ENCODE measurements at places on chromosomes 12 and 14.
A peak's percentile ranks its signal among the peaks of the same experiment; 100 is the strongest.

DNA sequence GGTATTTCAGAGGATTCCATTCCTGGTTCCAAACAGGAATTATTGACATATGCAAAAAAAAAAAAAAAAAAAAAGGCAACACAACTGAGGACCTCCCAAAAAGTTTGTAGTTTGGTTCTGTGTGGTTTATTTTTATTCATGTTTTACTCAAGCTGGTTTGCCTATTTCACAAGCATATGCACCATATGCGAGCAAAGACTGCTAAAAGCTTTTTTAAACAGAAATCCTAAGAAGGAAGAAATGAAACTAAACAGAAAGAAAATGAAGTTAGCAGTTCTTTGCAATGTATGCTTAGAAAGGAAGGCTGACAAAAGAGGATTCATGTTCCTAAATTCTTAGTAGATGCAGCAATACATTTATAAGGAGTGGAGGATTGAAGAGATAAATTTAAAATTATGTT, 487.6 kb upstream of the FLRT2 start:
- no peak for DNase-seq

DNA sequence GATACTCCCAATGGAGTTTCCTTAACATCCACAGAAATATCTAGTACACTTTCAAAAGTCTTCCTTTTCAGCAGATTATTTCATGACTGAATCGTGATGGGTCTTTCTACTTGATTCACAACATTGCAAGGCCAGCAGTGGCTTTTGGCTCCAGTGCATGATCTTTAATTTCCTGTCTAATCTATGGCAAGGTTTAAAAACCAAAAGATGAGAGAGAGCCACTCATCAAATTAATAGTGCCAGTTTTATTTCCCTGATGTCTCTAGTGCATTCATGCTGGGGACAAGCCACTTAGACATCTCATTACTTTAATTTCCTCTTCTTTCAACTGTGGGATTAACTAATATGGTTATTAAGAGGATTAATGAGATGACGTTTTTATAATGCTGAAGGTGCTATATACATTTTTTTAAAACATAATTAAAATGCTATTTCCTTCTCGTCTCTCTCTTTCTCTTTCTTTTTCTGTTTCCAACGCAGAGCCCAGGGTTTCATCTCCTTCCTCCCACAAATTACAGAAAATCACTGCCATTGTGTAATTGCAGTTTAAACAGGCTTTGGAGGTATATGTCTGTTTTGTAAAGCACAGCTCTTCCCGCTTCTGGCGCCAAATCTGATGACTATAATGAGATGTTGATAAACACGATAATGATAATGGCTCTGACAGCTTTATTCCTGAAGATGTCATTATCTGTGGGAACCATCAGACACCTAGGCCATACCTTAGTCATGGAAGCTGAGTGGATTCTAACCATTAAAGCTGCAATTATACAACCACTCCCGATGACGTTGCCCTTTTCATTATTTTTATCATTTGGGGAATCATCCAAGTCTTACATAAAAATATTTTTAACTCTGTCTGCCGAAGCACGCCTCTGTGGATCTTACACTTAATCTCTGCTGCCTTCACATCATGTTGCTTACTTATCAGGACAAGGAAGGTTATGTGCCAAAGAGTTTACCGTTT, 103.1 kb upstream of the PPM1H start:
- DNase-seq = peak; percentile 94

GRCh38 chr12:107484230-107484629, 201.4 kb upstream of the PWP1 start:
- no peak for DNase-seq

DNA sequence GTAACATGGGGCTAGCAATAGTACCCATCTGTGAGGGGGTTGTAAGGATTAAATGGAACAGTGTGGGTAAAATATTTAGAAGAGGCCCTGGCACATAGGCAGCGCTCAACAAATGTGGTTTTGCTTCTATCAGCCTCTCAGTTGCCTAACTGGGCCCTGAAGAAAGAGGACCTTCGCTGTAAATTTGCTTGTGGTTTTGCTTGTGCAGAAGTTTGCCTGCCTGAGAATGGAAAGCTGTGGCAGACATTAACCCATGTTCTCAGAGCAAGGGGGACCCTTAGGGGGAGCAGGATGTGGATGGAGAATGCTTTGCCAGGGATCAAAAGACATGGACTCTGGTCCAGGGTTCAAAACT, 160.1 kb downstream of the BRMS1L start:
- DNase-seq = no peak

DNA sequence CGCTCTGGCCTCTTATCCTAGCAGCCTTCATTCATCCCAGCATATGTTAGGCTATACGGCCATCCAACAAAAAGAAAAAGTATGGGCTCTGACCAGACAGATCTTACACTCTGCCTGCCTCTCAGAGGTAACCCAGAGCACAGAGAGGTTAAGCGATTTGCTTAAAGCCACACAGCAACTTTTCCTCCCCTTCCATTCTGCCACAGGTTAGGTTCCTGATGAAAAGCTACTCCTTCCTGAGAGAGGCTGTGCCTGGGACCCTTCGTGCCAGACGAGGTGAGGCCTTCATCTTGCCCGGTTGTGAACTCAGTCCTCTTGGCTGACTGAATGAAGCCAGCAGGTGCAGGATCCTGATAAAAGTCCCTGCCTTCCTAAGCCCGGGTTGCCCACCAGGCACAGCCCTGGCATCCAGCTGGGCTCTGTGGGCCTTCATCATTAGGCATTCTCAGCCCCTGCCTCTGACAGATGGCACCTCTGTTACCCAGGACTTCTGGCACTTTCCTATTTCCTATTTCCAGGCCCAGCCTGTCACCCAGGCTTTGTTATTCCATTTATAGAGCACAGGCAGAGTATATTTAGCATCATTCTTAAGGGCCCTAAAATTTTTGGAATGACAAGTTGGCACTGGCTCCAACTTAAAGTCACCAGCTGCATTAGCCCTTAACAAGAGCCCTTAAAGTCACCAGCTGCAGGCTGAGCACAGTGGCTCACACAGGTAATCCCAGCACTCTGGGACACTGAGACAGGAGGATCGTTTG, 12.8 kb downstream of the SOAT2 start:
- DNase-seq = no peak

GRCh38 chr12:31326736-31327659, 1.0 kb upstream of the SINHCAF start:
- no peak for DNase-seq

DNA sequence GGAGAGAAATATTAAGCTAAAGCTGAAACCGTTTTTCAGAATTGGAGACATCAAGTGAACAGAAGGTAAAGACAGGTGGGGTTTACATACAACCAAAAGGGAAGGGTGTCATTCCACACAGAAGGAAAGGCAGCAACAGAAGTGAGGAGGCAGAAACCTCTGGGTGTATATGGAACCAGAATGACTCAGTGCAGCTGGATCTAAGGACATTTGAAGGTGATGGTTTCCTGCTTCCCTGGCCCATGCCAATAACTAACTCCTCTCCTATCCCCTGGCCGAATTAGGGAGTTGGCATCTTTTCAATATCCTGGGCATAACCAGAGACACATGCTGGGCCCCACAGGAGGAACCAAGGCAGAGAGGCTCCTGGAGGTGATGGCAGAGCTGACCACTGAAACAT, 8.4 kb downstream of the NCKAP5L start:
- no peak for DNase-seq

DNA sequence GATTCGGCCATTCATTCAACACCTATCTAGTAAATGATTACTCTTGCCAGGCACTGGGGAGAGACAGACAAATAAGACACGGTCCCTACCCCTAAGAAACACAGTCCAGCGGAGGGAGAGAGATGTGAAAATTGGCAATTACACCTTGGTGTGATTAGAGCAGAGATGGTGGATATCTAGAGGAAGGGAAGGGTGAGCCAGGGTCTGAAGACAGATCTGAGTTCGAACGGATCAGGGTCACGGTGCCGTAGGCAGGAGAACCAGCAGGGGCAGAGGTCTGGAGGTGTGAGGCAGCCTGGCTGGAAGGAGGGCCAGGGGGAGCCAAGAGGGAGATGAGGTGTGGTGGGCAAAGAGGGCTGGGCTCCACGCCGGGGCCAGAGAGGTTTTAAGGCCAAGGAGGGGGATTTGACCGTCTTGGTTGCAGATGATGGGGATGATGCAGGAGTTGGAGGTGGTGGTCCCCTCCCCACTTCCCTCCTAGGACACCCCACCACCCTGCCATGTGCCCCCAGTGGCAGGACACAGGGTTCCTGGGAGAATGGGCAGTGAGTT, 27.1 kb downstream of the FAM222A start:
- DNase-seq = no peak

DNA sequence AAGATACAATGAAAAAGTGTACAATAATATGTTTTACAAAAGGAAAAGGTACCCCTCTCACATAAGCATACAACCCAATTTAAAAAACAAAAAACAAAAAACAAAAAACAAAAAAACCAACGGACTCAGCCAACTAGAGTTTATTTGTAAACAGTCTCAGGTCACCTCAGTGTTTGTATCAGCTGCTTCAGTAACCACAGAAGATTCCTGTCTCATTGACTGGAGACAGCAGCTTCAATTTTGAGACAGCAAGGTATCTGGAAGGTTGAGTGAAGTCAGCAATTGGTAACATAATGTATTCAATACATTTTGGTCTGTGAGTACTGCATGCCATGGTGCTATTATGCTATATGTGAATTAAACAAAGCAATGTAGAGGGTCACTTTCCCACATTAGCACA, 201.7 kb downstream of the AKAP6 start:
- no peak for DNase-seq

GRCh38 chr14:96405677-96406076, 13.7 kb downstream of the AK7 start:
- no peak for DNase-seq

- DNase-seq = peak; percentile 78
These were observed 55.0 kb upstream of the NELL2 start for GRCh38 chr12:44930972-44931600.

DNA sequence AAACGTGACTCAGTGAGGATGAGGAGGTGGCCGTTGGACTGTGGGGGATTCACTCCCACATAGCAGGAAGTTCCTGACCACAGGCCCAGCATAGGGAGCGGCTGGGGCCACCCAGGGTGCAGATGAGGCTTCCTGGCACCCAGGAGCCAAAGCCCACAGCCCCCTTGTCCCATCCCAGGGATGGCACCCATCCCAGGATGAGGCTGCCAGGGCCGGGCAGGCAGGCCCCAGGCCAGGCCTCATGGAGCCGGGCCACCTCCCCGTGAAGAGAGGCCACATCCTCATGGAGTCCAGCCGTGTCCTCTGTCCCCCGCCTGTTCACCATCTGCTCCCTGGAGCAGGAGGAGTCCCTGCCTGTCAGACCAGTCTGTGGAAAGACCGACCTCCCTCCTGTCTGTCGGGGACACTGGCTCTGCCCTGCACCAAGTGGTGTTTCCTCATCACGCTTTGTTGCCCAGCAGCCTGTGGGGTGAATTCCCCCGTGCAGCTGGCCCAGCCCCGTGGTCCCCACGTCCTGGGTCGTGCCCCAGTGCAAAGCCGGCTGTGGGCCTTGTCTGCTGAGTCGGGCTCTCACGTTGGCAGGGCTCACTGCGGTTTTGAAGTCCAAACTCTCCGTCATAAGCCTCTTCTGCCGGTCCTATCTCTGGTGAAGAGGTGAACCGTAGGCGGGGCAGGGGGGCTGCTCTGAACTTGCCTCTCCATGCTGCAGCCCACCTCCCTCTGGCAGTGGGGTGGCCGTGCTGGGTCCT, 24.5 kb downstream of the MMP17 start:
- DNase-seq = no peak

DNA sequence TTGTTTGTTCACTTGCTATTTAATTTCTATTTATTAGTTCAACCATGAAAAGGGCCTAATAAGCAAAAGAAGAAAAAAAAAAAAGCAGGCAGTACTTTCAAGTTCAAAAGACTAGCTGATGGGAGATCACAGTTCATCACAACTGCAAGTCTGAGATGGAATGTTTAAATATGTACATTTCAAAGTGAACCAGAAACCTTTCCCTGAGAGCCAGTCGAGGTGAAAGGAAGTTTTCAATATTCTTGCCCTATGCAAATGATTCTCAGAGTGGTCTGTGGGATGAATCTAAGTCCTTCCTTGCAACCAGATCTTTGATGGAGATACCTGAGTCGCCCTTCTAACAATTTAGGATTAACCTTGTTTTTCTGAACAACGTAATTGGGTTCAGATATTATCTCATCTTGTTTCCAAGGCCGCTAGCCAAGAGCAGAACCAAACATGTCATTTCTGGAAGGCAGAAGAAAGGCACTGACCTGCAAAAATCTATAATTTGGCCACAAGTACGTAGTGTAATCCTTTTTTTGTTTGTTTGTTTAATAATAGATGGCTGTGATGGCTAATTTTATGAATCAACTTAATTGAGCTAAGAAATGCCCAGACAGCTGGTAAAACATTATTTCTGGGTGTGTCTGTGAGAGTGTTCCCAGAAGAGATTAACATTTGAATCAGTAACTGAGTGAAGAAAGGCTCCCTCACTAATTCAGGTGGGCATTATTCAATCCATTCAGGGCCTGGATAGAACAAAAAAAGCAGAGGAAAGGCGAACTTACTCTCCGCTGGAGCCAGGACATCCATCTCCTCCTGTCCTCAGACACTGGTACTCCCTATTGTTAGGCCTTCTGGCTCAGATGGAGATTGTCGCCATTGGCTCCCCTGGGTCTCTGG, 171.1 kb upstream of the TMPO start:
- peak; percentile 78 for DNase-seq

DNA sequence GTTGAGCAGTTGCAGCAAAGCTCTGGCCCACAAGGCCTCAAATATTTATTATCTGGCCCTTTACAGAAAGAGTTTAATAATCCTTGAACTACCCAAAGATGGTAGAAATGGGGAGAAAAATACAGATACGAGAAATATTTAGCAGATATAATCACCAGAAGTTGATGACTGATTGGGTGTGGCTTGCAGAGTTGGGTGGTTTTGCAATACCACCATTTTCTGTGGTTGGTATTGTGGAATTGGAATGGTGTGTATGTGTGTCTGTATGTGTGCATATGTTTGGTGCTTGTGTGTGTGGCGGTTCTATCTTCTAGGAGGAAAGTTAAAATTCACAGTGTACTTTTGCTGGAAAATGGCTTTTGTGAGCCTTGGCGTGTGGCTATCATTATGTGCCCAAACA, 85.4 kb upstream of the MANSC4 start:
- no peak for DNase-seq

GRCh38 chr14:69643430-69644200, 32.2 kb downstream of the SUSD6 start:
- DNase-seq = peak; percentile 98

GRCh38 chr12:124148481-124149273, 146.2 kb upstream of the RFLNA start:
- DNase-seq = no peak

GRCh38 chr12:68835333-68835908, 27.4 kb downstream of the MDM2 start:
- no peak for DNase-seq
